ENCODE measurements at places on chromosomes 4 and X.
A peak's percentile ranks its signal among the peaks of the same experiment; 100 is the strongest.

GRCh38 chrX:129791961-129792570 lies 12.3 kb downstream of the SASH3 start:
- no peak for DNase-seq

DNA sequence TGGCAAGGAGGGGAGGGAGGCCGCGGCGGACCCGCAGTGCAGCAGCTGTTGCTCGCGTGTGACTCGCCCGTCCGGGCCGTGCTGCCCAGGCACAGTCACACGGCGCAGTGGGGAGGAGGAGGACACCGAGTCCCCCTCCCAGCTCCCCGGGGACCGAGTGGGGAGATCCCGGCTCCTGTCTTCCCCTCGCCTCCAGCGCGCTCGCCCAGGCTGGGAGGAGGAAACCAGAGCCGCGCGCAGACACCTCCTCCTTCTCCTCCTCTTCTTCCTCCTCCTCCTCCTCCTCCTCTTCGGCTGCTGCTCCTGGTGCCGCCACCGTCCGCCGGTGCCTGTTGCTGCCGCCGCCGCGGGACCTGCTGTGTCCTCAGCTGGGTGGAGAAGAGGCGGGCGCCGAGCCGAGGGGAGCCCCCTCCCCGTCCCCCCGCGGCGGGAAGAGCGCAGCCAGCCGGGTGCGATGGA lies at the start of gene TBC1D1:
Gene TBC1D1 (plus strand): TSS at position 284 of the 459 bp plus-strand sequence. CDS start 11,012 bp downstream, outside the sequence.
- peak; percentile 64 for DNase-seq

- DNase-seq = no peak
Measured at GRCh38 chr4:163331629-163332376, 593 bp downstream of the NPY1R start.

- DNase-seq = no peak
Measured at GRCh38 chr4:153292897-153293741, 51.4 kb upstream of the MND1 start.

- no peak for DNase-seq
Measured at GRCh38 chr4:187558391-187558790, 437.2 kb upstream of the ZFP42 start.

DNA sequence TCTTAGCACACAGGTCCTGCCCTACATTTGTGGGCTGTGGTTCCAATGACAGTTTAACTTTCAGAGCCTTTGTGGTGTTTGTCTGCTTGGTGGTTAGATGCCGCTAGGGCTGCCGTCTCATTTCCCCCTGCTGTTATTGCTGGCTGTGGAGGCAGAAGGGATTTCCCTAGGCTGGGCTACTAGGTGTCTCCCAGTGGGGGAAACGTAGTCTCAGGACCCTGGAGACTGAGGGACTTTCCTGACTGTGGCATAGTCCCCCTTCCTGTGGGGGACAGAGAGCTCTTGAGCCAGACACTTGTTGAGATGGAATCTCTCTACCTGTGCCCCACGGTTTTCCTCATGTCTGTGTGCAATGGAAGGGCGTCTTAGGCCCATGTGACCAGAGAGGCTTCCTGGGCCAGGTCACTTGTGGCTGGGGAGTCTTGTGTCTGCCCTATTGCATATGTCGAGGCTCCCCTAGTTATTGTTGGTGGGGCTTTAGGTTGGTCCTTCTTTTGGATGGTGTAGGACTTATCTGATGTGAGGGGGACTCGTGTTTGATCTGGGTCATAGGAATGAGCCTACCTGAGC lies 68.2 kb downstream of the ARHGAP10 start:
- peak; percentile 62 for DNase-seq

DNA sequence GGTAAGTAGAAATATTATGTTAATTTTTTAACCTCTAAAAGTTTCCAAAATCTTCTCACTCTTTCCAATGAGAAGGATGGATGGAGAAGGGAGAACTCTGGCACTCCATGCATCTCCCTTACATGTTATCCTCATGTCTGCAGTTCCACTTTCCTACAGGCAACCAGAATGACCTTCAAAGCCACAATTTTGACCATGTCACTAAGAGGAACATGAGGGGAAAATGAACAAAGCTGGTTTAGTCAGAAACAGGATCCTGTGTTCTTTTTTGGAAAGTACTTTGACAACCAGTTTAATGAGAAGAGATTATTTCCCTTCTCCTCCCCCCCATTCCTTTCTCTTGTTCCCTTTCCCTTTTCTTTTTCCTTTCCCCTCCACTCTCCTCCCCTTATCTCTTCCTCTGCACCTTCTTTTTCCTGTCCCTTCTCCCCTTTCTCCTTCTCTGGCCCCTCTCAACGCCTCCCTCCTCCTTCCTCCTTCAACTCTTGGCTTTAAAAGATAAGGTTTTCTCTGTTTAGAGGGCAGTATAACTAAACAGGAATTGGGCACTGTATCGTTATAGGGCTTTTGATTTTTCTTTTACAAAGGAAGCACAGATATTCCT lies 42.5 kb downstream of the DTHD1 start:
- no peak for DNase-seq

GRCh38 chr4:82467471-82467870 lies 37.1 kb downstream of the ENOPH1 start:
- DNase-seq = no peak

DNA sequence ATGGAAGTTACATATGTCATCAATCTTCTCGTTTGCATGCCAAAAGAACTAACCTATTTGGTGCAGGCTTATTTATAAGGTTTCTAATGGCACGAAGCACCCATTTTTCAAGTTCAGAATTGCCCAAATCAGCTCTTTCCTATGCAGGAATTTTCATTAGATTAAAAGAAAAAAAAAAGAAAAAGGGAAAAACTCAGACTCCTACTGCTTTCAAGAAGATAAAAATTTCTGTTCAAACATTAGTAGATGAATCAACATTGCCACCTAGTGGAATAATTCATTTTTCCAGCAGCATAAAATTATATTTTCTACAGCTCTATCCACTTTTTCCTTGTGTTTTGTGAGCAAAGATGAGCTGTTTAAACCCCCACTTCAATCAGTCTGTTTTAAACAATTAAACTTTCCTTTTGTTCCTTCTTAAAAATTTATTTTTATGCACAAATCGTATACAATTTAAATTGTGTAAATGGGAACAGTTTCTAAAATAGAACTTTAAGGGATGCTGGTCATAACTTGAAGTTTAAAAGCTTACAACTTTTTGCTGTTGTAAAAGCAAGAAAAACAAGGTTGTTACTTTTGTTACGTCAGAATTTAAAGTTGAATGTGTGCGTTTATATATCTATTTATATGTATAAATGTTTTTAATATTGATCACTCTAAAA lies 309.9 kb downstream of the ARAP2 start:
- DNase-seq = no peak

DNA sequence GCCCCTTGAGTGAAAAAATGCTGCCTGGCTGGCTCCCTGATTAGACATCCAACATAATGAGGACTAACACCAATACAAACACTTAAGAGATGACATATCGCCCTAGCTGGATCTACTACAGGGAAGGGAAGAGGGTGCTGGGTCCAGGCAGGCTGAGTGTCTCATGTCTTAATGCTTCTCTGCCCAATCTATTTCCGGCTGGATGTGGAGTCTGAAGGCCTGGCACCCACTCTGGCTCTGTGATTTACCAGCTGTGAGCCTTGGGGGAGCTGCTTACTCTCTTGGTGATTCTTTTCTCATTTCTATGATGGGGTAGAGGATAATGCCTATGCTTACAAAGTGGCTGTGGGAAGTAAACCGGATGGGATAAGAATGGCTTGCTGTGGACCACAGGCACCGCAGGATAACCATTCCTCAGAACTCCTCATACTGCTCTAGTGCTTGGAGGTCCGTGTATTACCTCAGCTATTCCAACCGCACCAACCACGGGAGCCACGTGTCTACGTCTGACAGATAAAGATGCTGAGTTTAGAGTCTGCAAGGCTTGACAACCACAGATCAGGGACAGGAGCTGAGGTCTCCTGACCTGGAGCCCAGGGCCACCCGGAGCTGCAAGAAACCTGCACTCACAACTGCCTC lies 161.7 kb downstream of the AFAP1 start:
- no peak for DNase-seq

- no peak for DNase-seq
Measured at GRCh38 chr4:53786632-53787031, 195.3 kb upstream of the LNX1 start.

- no peak for DNase-seq
Measured at GRCh38 chrX:43552156-43552555, 103.9 kb upstream of the MAOA start.

DNA sequence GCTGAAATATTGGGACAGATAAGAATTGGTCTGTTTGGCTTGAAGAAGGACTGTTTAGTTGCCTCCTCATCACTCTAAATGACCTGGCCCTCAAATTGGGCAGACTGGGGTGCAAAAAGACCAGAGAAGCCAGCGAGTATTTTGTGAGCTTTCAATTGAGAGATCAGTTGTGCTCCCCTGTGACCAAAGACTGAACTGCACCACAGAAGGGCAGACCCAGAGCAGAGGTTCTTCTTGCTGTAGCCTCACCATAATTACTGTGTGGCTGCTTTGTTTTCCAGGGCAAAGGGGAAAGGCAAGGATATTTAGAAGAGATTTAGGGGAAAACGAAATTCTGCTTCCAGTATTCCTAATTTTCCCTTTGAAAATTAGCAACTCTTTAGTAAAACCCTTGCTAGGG lies 104.0 kb upstream of the MBNL3 start:
- DNase-seq = no peak

DNA sequence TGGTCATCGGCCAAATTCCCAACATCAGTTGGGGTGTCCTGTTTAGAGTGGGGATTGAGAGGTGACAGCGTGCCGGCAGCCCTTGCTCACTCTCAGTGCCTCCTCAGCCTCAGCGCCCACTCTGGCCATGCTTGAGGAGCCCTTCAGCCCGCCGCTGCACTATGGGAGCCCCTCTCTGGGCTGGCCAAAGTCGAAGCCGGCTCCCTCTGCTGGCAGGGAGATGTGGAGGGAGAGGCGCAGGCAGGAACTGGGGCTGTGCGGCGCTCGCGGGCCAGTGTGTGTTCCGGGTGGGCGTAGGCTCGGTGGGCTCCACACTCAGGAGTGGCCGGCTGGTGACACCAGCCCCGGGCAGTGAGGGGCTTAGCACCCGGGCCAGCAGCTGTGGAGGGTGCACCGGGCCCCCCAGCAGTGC lies 7.1 kb upstream of the CENPU start:
- no peak for DNase-seq

GRCh38 chr4:39706334-39706733 lies 8.4 kb downstream of the UBE2K start:
- no peak for DNase-seq

DNA sequence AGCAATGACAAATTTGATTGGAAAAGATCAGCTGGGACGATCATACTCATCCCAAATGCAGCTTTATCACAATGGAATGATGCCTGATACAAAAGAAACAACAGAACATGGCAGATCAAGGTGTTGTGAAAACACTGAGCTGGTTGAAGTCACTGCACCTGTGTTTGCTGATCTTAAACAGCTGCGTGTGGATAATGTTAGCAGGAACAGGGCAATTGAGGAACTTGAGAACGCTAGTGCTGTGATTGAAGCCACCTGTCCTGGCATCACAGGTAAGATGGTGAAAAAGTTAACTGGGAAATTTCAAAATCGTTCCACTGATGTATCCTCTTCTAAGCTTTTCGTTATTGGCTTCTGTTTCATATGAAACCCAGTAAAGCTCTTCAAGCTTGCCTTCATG lies 27.4 kb upstream of the SOD3 start:
- no peak for DNase-seq

DNA sequence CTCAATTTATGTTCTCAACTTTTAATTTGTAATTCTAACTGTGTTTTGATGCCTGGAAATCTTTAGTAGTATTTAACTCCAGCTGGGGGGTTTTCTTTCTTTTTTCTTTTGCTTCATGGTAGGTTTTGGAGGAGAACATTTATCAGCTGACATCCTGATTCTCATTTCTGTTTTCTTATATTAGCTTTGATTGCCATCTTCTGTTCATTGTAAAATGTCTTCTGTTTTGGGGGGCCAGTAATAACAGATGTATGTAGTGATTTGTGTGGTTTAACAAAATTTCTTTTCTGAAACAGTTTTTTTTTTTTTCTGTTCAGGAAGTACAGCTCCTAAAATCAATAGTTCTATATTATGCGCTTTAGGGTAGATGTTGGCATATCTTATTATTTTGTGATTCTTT lies 182.2 kb downstream of the GABRB1 start:
- DNase-seq = no peak

- DNase-seq = no peak
Measured at GRCh38 chr4:28523681-28524190, 1663.1 kb downstream of the STIM2 start.

DNA sequence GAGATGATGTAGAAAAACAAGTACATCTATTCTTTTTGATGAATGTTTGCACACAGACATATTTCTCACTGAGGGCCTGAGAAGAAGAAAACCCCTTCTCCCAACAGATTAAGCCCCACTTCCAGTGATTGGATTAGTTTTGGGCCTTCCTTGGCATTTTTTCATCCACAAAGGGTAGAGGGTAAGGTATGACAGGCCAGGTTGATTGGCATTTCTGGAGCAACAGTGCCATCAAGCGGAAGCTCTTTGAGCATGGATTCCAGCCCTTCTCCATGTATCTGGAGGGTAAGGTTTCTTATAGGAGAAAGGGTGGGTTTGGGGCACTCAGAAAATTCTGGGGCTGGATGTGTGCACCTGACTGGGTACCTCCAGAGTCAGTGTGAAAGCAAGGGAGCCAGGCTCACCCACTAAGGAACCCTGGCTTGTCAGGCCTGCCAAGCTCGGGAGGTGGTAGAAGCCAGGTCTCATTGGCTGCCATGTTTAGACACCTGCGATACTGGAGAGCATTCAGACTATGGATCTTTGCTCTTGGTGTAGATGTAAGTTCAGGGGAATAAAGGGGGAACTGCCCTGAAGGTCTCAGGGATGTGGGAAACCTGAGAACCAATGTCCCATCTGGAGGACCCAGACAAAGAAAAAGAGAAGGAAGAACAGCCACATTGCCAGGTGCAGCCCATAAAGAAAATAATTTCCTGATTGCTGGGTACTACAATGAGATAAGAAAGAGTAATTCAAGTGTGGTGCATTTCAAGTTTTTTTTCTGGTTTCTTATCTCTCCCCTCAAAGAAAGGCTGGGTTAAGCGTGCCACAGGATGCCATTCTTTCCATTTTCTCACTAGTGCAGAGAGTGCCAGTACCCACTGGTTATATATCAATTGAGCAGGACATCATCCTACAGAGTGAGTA lies 222.3 kb upstream of the AGTR2 start:
- DNase-seq = no peak

- no peak for DNase-seq
Measured at GRCh38 chrX:22634083-22634482, 361.4 kb downstream of the CBLL2 start.

GRCh38 chr4:8848507-8849265 lies 23.0 kb downstream of the HMX1 start:
- DNase-seq = no peak

DNA sequence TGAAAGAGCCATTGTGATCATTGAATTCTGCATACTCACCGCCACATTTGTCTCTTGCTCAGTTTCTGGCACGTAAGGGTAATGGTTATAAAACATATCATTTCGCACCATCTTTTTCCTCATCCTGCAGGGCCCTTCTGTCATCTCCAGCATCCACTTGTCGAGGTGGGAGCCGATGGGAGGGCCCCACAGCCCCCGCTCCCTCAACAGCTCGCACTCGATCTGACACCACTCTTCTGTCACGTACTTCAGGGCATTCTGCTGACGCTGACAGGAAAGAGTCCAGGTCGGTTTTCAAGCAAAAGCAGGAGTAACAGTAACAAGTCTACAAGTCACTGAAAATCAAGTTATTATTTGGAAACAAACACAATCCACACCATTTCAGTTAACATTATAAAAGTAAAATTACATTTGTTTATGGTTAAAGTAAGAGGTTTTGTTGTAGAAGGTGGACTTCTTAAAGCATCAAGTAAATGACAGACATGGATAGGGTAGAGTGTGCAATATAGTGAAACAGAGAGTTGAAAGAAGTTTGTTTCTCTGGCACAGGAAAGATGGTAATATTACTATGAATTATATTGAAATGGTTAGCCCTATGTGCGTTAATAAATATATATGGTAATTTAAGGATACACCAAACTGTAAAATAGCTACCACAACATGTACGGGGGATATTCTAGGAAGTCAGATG lies 150.6 kb downstream of the CDS1 start:
- DNase-seq = no peak
